Smooth muscle cell of the umbilical artery (primary cell): ENCODE measurements at places on chromosomes 6 and 20. TPM values are rescaled to one million over a fixed set of nuclear protein-coding genes. Genes with fewer than 3 reads are reported as not detected.

Gene LY86
- not detected in 2 replicates for total RNA-seq

Gene ACSS1
- total RNA-seq: 0.89 and 2.8 TPM in 2 replicates

Gene TBPL1
- total RNA-seq: 20.5 and 27.7 TPM in 2 replicates

Gene FHL5
- not detected in 2 replicates for total RNA-seq

Gene C2
- total RNA-seq: 0.42 and 0.89 TPM in 2 replicates
